ENCODE measurements at places on chromosomes 2 and 18. TPM values are rescaled to one million over a fixed set of nuclear protein-coding genes. Genes with fewer than 3 reads are reported as not detected.

DNA sequence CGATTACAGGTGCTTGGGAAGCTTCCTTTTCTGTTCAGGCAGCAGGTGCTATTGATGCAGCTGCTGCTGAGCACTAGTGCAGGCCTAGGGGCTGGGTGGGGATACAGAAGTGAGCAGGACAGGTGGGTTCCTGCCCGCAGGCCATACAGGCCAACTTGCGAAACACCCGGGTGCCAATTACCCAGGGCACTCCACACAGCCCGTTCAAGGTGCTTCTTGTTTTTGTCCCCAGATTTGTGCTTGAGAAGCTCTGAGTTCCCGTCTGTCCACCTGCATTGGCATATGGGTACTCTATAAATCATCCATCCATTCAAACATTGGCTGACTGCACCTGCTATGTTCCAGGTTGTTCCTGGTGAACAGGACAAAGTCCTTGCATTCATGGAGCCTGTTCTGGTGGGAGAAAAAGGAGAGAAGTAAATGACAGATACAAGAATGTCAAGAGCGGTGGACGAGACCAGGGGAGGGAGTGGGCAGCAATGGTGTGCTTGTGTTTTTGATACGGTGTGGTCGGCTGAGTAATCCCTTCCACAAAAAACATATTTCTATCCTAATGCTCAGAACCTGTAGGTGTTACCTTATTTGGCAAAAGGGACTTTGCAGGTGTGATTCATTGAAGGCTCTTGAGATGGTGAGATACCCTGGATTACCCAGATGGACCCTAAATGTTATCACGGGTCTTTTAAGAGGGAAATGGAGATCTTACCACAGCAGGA is 31.4 kb downstream of the SH3BP4 start:
- DNase-seq = no peak

DNA sequence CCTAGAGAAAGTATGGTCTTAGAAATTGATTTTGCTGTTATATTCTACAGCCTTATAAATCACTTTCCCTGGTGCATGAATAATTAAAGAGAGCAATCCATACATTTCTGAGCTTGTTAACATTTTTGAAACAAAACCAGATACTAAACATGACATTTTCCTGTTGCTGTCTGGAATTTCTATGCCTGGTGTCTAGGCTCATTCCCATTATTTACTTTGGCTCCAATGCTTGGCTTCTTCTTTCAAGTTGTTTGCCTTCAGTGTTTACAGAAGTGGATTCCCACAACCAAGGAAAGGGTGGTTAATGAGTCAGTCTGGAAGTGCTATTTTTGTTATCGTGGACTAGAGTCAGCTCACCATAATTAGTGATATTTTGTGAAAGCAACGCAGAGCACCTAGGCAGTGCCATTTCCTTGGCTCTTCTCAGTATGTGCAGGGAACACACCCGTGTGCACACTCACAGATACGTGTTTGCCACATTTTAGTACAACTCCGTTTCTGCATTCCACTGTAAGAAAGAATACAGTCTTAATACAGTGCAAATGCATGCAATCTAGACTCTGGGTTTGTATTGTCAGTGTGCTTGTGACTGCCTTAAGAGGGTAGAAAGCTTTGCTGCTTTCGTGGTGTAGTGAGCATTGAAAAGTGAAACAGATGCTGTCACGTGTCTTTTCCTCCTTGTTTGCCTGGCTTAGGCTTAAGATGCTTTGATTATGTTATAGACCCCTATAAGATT is 185.0 kb upstream of the RASGRP3 start:
- DNase-seq = peak; percentile 79

- DNase-seq = no peak
These were observed 343.8 kb downstream of the TXNL1 start for GRCh38 chr18:56294484-56295183.

GRCh38 chr2:210536973-210537650 is 19.3 kb upstream of the CPS1 start:
- no peak for DNase-seq

DNA sequence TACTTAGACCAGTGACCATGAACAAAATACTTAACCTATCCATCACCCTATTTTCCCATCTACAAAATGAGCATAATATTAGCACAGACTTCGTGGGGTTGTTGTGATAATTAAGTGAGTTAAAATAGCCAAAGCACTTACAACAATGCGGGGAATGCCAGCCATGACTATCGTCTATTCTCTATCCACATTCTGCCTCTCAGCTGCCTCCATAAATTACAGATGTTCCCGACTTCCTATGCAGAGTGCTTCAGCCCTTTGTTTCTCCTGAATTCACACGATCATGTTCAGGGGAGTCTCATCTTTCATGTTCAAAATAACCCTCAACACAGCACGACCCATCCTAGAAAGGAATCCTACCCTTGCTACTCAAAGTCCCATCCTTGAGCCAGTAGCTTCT is 211.6 kb downstream of the EN1 start:
- DNase-seq = no peak

CTLA4 gene
- polyA plus RNA-seq = not detected

SERPINB2 gene
- not detected for polyA plus RNA-seq

Measured in A549 (cell line).